Posterior cingulate gyrus (tissue), 11 donors: ENCODE measurements at places on chromosomes 2 and 18.

DNA sequence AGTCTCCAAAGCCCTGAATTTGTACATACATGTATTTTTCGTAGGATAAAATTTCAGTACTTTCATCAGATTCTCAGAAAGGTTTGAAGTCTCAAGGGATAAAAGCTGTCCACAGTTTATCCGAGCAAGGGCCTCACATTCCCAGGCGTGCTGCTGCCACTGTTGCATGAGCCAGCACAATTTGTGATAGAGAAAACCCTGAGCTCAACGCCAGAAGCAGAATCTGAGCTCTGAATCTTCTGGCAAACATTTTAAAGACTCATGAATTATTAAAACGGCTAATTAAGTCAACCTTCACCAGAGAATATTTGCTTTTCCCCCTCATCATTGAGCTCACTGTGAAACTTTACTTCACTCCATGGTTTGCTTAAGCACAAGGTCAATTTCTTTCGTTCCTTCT, 38.5 kb upstream of the STPG4 start:
- DNase-seq = no peak

GRCh38 chr2:101534149-101534611, 59.3 kb upstream of the RFX8 start:
- no peak for DNase-seq

DNA sequence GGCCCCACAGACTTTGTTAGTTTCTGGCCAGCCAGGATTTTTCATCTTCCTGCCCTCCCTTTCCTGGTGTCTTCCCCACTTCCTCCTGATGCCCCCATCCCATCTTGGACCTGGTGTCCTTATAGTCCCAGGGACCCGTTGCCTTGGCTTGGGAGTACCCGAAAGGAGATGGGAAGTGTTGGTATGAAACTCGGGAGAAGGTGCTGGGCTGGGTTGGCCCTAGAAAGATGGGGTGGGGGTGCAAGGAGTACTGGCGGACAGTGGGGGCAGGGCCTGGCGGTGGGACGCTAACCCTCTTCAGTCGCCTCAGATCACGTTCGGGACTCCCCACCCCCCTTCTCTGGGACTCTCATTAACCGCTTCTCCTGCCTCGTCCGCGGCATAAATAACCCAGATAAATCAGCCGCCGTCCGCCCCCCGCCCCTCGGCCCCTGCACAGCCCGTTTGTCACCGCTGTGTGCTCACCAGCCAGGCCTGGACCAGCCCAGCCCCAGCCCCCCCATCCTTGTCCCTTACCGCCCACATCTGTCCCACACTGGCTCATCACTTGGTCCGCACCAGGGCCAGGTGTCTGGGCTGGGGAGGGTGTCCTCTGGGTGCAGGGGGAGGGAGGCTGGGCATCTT, 3.7 kb upstream of the ASIC4 start:
- DNase-seq = no peak

DNA sequence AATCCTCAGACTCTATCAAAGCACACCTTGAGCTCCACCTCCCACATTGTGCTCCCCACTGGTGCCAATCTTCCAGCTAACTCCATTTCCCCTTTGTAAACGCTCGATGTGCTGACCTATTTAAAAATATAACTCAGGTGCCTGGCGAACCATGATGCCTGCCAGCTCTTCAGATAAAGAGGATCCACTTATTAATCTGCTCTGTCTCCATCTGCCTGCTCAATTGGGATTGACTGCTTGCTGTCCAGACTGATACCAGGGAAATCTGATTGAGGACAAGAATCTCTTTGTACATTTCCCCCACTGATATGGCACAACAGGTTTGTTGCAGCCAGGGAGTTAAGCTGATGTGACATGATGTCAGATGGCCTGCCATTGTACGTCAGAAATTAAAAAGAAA, 2036.5 kb upstream of the CELF4 start:
- DNase-seq = no peak

DNA sequence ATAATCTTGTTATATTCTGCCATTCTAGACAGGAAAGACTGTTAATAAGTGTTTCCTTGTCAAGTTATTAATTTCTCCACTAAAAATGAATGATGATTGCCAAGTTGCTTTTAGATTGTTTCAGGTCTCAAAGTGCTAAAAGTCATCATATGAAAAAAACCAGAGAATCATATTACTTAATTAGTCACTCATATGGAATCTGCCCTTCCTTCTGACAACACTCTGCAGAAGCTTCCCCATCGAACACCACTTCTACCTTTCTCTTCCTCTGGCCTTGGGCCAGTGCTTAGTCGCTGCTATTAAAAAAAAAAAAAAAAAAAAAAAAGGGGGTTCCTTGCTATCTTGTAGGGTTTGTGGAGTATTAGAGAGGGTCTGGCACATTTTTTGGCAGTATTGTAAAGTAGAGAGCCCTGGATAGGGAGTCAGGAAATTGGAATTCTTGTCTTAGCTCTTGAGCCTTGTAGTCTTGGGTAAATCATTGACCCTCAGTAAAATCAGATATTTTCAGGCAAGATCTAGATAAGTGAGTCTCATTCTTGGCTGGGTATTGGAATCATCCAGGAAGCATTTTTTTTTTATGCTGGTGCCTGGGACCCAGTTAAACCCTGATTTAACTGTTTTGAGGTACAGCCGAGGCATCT, 141.7 kb upstream of the CCDC68 start:
- DNase-seq = no peak

- no peak for DNase-seq
Observed at GRCh38 chr2:12062053-12062395, 315.6 kb downstream of the LPIN1 start.

DNA sequence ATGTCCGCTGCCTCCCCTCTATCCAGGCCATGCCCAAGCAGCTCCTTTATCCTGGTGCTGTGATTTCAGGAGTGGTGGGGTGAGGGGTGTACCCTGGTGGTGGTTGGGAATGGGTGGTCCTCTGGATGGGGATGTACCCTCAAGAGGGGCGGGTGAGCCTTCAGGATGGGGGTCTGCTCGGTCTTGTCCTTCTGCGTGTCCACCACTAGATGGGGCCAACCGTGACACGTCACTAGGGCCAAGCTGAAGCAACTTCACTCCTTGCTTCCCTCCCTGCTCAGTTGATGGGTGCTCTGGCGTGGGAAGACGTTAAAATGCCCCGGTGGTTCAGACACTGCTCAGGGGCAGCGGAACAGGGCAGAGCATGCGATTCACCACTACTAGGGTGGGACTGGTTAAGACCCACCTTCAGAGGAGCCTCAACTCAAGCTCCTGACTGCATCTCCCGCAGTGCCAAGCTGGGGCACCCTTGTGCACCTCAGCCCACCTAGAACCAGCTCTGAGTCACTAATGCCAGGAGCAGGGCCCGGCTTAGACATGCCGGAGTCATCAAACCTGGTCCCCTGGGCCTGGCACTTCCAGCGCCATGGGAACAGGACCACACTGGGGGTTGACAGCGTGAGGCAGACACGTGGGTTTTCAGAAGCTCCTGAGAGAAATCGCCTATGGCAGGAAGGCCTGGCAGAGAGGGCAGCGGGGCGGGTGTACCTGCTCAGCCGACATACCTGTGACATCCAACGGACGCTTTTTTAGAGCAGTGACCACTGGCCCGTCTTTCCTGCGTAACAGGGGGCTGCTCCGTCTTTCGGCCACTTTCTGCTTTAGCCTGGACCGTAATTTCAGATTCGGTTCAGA, 256.7 kb downstream of the HDAC4 start:
- no peak for DNase-seq

DNA sequence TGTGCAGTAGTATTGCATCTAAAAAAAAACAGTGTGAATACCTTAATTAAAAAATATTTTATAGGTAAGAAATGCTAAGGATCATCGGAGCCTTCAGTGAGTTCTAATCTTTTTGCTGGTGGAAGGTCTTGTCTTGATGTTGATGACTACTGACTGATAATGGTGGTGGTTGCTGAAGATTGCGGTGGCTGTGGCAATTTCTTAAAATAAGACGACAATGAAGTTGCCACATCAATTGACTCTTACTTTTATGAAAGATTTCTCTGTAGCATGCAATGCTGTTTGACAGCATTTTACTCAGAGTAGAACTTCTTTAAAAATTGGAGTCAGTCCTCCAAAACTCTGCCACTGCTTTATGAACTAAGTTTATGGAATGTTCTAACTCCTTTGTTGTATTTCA, 36.2 kb downstream of the GLS start:
- no peak for DNase-seq

DNA sequence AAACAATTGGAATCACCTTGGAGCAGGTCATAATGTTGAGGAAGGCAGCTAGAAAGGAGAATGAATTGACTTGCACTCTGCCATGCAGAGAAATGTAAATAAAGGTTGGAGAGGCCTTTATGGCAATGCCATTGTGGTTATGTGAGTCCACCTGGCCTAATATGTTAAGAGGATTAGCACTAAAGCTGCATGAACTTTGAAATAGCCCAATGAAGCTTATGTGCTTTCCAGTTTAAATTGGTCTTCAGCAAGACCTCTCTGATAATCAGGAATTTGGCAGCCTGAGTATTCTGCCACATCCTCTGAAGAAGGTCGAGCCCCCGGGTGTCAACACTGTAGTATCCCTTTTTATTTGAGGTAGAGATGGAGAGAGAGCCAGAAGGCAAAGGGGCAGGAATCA, 464.9 kb downstream of the CDH2 start:
- DNase-seq = no peak

DNA sequence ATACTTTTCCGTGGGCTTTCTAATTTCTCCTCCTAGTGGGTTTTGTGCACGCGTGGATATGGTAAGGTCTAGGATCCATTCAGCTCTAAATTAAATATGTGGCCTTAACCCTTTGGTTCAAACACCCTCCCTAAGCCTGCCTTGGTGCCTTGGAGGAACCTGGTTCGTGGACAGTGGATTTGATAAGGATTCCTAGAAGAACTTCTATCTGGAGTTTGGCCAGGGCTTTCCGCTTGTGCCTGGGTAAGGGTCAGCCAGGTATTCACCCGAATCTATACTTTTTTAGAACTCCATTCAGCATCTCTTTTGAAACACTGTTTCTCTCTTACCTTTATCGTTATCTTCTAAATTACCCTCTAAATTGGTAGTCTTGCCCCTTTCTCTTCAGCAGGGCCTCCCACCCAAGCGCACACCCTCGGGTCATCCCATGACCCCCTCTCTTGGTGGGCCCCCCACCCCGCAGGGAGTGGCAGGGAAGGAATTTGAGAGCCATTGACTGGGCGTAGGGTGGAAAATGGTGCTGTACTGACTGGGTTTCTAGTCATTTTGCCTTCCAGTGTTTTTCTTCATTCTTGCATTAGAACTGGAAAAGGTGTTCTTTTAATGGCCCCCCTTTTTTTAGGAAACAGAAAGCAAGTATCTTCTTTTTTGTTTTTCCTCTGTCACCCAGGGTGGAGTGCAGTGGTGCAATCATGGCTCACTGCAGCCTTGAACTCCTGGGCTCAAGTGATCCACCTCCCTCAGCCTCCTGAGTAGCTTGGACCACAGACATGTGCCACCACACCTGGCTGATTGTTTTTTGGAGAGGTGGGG, 1.8 kb downstream of the SOCS6 start:
- no peak for DNase-seq
